Posterior vena cava (tissue), 2 donors: ENCODE measurements at places on chromosomes 13 and 19. TPM values are rescaled to one million over a fixed set of nuclear protein-coding genes. Genes with fewer than 3 reads are reported as not detected.

DNA sequence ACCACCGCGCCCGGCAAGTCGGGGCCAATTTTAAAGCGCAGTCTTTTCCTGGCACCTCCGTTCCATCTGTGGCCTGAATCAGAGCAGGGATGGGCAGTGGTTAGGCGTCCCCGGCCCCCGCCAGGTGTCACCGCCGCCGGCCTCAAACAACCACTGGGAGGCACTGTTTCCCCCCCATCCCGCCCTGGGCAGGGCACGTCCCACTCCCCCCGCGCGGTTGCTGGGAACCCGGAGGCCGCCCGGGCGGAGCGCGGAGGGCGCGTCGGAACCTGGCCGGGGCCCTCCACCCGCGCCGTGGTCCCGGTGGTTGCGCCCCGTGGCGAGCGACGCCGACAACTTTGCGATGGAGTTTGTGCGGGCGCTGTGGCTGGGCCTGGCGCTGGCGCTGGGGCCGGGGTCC is at the start of gene GRIN3B:
TSS of gene GRIN3B (plus strand) at position 325 of the 400 bp plus-strand sequence. CDS start at position 344, 19 bp downstream.
- peak; percentile 91 for DNase-seq

Gene FAM124A
- 9.8 TPM for total RNA-seq

Gene KANK3
- 22.5 TPM for total RNA-seq

Gene TEX30
- 7.4 TPM for total RNA-seq

- DNase-seq: no peak
Observed at GRCh38 chr13:109715902-109716301, 70.5 kb downstream of the IRS2 start.

GRCh38 chr19:10112895-10113591 is 1.6 kb downstream of the P2RY11 start:
- DNase-seq: peak; percentile 87

GRCh38 chr13:35512271-35512920 is 35.9 kb upstream of the MAB21L1 start:
- no peak for DNase-seq
